ENCODE measurements at places on chromosomes 3 and 15.

DNA sequence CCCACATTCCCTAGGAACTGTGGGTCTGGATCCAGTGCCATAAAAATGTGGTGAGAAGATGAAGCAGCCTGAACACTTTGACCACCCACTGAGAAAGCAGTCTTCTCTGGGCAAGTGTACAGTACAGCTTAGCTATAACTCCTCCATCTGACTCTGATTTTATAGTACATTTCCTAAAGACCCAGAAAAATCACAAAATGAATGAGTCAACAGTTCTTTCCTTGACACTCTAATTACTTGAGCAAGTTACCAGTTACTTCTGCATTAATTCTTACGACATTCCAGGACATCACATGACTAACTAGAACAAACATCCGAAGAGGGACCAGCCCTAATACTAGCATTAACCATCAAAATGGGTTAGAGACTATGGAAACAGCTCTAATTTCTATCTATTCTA is 148.1 kb upstream of the PEX5L start:
- DNase-seq: no peak

GRCh38 chr15:88571852-88572259 is 25.4 kb upstream of the DET1 start:
- no peak for DNase-seq

GRCh38 chr3:37964716-37965115 is 25.9 kb upstream of the VILL start:
- no peak for DNase-seq

- DNase-seq: no peak
Measured at GRCh38 chr3:52570076-52570475, 33.7 kb downstream of the UQCC5 start.

- DNase-seq: no peak
Measured at GRCh38 chr3:45537970-45538640, 56.4 kb upstream of the LIMD1 start.

- no peak for DNase-seq
Measured at GRCh38 chr3:134449277-134449676, 36.5 kb downstream of the ANAPC13 start.

- no peak for DNase-seq
Measured at GRCh38 chr3:149879872-149880271, 66.9 kb downstream of the RNF13 start.

GRCh38 chr3:55897573-55898224 is 410.6 kb upstream of the WNT5A start:
- no peak for DNase-seq

DNA sequence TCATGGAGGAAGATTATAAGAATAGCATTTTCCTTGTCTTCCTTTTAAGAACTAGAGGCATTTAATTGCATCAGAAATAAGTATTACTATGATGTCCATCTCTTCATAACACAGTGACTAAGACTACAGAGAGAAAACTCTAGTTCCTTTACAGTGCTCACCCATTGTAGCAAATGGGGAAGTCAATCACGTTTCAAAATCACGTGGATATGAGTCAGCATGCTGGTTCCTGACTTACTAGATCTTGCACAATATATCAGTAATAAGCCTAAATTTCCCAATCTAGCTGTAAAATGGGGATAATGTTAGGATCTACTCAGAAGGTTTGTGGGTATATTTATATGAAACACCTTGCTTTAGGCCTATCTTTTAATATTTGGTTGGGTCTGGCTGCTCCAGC is 254.8 kb upstream of the EOMES start:
- DNase-seq: no peak

- no peak for DNase-seq
Measured at GRCh38 chr15:78625606-78626280, 4.9 kb upstream of the CHRNA3 start.

GRCh38 chr3:97692831-97693230 is 71.7 kb upstream of the ARL6 start:
- DNase-seq: no peak

DNA sequence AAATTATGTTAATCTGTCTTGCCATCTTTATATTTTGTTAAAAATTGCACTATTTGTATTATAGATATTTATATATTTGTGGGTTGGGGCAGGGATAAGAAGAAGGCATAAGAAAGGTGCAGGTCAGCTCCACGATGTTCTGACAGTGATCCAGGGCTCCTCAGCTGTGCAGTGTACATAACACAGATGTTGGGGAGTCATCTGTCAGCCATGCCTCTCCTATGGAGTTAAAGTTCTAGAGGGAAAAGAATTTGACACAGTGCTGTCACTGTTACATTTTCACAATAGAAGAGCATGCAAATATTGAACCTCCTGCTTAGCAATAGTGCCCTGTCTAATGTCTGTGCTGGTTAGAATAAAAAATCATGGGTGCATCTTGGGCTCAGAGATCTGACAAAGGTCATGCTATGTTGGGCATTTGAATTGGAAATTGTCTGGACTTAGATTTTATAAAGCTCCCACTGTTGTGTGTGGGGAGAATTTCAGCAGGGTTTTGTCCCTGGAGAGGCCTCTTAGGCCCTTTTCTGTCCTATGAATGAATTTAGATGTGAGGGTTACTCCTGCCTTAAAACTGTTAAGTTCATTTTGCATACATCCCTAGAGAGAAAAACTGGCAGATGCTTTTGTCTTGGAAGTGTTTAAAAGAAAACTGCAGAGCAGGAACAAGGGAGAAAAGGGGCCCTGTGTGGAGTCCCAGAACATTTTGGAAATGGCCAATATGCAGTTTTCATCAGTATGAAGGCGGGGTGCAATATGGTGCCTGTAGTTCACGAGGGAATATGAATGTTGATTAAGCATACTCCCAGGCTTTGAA is 20.4 kb downstream of the CDIN1 start:
- DNase-seq: no peak

GRCh38 chr15:63112871-63113270 is 8.8 kb upstream of the LACTB start:
- no peak for DNase-seq

Data from coronary artery (tissue), 2 donors.